Fibroblast of mammary gland (primary cell): ENCODE measurements at places on chromosomes 7 and 10.

- DNase-seq, result no peak
Measured at GRCh38 chr10:83127942-83128575, 1011.2 kb upstream of the GHITM start.

GRCh38 chr10:33963729-33964128, 629.3 kb upstream of the NRP1 start:
- no peak for DNase-seq

DNA sequence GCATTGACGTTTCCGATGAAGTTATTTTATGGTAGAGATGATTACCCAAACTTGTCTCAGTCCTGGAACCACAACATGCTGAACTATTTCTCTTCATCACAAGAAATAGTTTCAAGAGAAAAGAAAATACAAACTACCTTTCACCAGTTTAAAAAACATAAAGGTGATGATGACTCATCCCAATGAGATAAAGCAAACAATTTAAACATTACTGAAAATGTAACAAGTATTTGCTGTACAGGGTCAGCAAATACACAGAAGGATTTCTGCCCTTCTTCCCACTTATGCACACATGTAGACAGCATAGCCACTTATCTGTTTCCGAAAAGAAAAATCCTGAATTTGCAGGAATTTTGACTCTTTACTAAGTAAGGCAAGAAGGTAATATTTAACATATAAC, 50.8 kb downstream of the RHOBTB1 start:
- no peak for DNase-seq

DNA sequence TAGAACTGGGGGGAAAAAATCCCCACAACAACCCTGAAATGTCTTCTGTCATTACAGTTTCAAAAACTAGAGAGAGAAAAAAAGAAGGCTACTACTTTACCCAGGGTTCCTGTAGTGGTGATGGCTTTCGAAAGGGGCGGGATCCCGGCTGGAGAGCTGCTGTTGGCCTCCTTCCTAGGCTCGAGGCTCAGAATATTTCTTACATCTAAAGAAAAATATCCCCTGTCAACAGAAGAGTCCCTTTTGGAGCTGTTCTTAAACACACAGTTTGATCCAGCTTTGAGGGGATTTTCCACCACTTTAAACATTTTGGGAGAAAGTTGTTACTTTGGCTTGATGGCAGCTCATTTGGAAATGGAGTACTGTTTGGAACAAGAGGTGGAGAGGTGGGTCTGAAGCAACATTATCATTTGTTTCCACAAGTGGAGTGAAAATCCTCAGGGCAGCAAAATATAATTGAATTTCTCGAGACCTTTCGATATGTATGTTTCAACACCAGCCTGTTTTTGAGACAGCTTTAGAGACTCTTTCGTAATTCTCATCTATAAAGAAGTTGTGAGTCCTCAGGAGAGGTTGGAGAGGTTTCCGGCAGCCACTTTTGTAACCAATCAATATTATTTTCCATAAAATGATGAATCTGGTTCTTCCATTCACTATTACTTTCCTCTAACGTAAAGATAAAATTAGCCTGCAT, 5.1 kb downstream of the HOXA13 start:
- DNase-seq, result no peak

- no peak for DNase-seq
Measured at GRCh38 chr7:50852901-50853300, 70.2 kb upstream of the GRB10 start.

GRCh38 chr7:134847851-134848588, 68.6 kb downstream of the CALD1 start:
- no peak for DNase-seq

DNA sequence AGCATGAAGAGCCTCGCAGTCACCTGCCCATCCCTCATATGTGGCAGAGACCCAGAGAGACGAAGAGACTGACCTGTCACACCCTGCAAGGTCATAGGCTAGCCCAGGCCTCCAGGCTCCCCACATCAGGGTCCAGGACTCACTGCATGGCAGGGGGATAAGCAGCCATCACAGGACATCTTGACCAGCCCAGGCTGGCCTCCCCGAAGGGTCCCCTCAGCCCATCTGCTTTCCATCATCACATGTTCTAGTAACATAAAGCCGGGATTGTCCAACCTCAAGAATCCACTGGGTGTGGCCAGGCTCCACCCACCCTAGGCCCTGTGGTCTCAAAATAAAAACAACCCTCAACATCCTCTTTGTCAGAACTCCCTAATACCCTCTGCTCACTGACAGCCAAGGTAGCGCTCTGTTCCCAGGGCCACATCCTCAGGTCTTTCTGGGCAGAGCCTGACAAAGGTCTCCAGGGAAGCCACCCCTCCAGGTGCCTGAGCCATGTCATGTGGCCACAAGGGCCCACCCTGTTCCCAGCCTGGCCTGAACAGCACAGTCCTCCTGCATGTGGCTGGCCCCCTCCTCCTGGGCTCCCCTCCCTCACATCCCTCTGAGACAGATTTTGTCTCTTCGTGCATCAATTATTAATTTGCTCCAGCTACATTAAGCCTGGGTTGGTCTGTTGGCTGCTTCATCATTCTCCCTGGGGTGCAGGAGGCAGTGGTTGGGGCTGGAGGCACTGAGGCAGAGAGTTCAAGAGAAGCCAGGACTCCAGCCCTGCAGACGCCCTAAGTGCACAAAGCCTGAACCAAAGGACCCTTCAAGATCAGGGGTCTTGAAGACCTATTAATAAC, 131.8 kb upstream of the UNC5B start:
- DNase-seq, result no peak

DNA sequence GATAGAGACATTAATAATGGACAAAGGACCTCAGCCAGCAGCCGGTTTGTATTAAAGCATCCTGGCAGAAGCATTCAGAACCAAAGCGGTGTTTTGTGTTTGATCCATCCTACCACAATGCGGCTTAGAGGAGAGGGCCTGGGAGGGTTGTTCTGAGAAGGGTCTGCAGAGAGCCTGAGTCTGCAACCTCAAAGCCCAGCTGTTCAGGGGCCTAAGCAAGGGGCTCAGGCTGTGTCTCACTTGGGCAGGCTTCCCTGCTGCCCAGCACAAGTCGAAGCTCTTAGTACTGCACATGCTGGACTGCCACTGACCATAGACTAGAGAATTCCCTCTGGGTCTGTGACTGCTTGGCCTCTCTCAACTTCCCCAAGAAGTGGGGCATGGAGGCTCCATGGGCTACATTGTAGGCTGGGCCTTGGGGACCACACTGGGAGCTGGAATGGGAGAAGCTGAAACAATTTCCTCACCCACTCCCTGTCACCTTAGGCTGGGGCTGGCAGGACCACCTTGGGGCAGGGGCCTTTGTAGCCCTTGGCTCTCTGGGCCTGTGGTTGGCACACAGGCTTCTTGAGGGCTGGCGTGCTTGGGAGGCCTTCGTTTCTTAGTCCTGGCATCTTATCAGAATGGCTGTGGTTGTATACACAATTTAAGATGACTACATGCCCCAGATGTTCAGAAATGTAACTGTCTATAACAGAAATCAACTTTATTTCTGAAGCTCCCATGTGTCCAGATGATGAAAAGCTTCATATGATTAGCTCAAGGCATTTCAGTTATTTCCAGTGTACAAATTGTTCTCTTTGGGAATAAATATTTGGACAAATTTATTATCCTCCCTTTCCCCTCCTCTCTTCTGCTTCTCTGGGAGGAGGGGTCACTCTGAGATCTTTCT, 44.5 kb downstream of the LRRC18 start:
- DNase-seq, result no peak

DNA sequence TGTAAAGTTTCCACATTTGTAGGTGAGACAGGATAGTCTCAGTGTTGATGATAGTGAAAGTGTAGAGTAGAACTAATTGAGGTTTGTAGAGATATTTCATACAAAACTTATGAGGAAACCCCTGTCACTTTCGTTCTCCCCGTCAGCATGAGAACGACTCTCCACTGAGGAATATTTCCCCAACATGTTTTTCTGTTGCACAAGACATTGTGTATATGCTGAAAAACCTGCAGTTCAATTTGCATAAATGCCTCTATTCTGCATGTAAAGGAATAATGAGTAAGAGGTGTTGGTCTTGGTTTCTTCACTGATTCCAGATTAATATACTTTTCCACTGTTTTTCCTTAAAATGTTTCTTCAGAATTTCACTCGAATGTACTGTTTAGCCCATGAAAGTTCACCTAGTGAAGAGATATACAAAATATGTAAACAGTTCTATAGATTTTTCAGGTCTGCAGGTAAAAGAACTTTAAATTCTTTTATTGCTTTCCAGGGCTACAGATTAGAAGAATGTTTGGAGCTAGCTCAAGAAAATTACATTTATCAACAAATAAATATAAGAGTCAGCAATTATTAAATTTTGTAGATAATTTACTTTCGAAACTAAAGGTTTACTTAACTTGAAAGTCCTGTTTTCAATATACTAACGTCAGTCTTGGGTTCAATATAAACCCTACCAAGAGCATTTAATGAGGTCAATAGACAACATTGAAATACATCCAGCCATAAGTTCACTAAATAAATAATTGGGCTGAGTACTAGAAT, 37.2 kb downstream of the HEPACAM2 start:
- DNase-seq, result no peak

- peak; percentile 88 for DNase-seq
Measured at GRCh38 chr7:43658718-43659548, 70.4 kb downstream of the COA1 start.

- no peak for DNase-seq
Measured at GRCh38 chr10:34730726-34731125, 84.4 kb downstream of the PARD3 start.

DNA sequence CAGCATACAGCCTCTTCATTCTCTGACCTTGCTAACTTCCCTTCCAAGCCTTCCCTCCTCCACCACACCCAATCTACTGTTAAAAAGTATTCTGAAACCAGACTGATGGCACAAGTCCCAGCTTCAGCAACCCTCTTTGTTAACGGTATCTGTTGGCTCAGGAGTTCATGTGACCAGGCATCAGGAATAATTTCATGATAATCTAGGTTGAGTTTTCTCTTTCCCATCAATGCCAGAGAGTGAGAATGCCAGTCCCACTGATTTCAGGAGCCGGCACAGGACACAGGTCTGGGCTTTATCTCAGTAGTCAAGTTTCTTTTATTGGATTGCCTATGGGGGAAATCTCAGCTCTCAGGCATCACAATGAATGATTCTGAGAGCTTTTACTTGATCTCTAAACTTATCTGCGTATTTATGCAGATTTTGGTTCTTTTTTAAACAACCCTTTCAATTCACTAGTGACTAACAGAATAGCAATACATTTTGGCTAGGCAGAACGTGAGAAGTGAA, 231.0 kb upstream of the LYZL1 start:
- no peak for DNase-seq

GRCh38 chr7:150567871-150568301, 696 bp downstream of the GIMAP4 start:
- no peak for DNase-seq

- DNase-seq, result no peak
Measured at GRCh38 chr10:1736144-1736971, 967 bp downstream of the ADARB2 start.

GRCh38 chr7:116342125-116342524, 131.8 kb downstream of the TES start:
- DNase-seq, result no peak

DNA sequence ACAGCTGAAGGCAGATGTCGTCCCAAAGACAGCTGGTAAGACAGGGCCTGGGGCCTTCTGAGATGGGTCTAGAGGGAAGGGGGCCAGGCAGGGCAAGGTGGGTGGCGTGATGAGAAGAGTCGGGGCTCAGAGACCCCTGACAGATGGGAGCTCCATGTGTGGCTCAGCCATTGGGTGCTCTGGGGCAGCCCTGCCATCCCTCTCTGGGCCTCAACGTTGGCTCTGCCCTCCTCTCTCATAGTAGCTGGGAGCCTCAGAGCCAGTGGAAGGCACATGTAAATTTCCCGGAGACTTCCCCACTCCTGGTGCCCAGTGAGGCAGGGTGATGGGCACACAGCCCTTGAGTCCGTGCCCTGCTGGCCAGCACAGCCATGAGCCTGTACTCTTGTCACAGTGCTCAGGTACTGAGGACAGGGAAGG, 1.8 kb downstream of the PPIF start:
- DNase-seq, result no peak

GRCh38 chr10:6072215-6072934, 10.2 kb upstream of the IL2RA start:
- no peak for DNase-seq

DNA sequence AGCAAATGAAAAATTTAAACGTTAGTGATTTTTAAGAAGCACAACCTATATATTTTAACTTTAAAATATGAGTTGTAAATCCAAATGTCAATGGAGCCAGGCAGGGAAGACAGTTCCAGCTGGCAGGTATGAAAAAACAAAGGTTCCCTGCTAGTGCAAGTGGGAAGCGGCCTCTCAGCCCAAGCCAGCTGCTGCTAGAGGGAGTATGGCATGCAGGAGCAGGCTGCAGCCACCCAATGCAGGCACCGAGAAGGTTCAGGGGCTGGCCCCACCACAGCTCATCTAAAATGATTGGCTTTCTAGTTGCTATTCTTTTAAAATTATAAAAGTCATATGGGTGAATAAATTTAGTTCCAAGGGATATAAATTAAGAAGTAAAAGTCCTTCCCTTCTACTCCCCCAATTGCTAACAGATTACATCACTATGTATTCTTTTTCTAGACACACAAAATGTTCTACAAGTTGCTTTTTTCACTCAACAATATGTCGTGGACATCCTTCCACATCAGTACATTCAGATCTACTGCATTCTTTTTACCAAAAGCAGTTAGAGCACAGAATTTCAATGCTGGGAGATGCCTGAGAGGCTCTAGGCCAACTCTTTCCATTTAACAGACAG, 69.3 kb downstream of the SGMS1 start:
- no peak for DNase-seq

GRCh38 chr7:122884186-122884585, 2.1 kb downstream of the CADPS2 start:
- no peak for DNase-seq
